ENCODE measurements at places on chromosomes 4 and X. TPM values are rescaled to one million over a fixed set of nuclear protein-coding genes. Genes with fewer than 3 reads are reported as not detected.

SLIT2 gene
- not detected for total RNA-seq

MAGED1 gene
- total RNA-seq: 23.3 TPM

PRSS12 gene
- total RNA-seq: not detected

COX7B2 gene
- not detected for total RNA-seq

GPC3 gene
- 0.44 TPM for total RNA-seq

NUDT11 gene
- total RNA-seq: 0.27 TPM

MRFAP1L1 gene
- 32.6 TPM for total RNA-seq

DNA sequence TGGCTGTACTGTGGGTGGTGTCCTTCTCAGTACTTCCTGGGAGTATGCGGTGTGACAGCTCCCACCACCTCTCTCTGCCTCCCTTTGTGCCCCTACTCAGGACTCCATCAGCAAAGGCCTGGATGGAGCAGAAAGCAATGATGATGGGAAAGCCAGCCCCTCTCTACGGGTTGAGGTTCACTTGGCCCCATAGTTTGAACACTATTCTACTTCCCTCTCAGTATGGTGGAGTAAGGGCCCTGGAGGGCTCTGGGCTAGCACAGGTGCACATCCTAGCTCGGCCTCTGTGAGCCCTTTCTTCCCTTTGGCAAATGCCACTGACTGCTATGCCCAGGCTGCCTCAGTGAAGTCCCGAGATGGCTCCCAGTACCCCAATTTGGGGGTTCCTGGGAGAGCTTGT, 31.0 kb downstream of the PRPS1 start:
- H3K36me3 ChIP-seq: peaks cover under 1% of the 10 kb centered on the region
- H3K27me3 ChIP-seq: no peaks in the 10 kb centered on the region
- no peak for DNase-seq
- no peak overlapping the region for H3K4me3 ChIP-seq
- H3K4me1 ChIP-seq: peaks cover 8% of the 10 kb centered on the region

DNA sequence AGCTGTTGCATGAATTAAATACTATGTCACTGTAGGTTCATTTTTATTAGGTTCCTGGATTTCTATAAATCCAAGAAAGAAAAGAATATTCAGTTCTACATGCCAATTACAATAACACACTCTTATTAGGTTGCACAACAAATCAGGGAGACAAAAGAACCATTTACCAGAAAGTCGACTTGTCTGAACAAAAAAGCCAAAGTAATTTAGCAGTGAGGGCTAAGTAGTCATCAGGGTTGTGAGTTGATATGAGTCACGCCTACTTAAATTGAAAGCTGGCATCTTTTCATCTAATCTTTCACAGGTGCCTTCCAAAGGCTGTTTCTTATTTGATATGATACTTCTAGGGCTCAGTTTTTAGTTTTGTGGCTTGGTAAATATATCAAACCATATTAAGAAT, 25.4 kb upstream of the GNRHR start:
- H3K27me3 ChIP-seq: no peaks in the 10 kb centered on the region
- H3K36me3 ChIP-seq: no peaks in the 10 kb centered on the region
- H3K4me3 ChIP-seq: no peak overlapping the region
- DNase-seq: no peak
- H3K4me1 ChIP-seq: no peaks in the 10 kb centered on the region
- no peak overlapping the region for H3K27ac ChIP-seq

DNA sequence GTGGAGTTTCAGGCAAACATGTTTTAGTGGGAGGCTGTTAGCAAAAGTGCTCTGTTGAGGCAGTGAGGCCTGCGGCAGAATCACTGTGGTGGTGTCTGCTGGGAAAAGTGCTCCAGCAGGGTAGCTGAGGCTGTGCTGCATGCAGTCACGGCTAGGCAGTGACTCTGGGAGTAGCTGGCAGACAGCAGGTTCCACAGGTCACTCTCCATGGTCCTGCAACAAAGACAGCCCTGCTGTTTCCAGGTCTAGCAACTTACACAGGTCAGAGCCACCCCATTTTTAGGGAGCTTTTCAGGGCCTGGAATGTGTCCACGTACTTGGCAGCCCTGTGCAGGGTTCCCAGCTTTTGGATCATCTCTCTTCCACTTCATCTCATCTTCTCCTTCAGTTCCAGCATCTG, 184.3 kb downstream of the NAA11 start:
- DNase-seq: no peak
- H3K36me3 ChIP-seq: no peaks in the 10 kb centered on the region
- H3K27ac ChIP-seq: no peak overlapping the region
- no peak overlapping the region for H3K4me3 ChIP-seq
- no peaks in the 10 kb centered on the region for H3K27me3 ChIP-seq
- no peaks in the 10 kb centered on the region for H3K4me1 ChIP-seq

GRCh38 chrX:1618689-1619088, 3.8 kb downstream of the ASMT start:
- no peaks in the 10 kb centered on the region for H3K36me3 ChIP-seq
- no peak overlapping the region for H3K27ac ChIP-seq
- H3K4me3 ChIP-seq: no peak overlapping the region
- DNase-seq: no peak
- no peaks in the 10 kb centered on the region for H3K27me3 ChIP-seq
- no peaks in the 10 kb centered on the region for H3K4me1 ChIP-seq

GRCh38 chrX:24079411-24079810, 24.7 kb downstream of the EIF2S3 start:
- no peak for DNase-seq
- H3K27me3 ChIP-seq: no peaks in the 10 kb centered on the region
- peaks cover 26% of the 10 kb centered on the region for H3K36me3 ChIP-seq
- H3K4me3 ChIP-seq: no peak overlapping the region
- H3K27ac ChIP-seq: no peak overlapping the region

DNA sequence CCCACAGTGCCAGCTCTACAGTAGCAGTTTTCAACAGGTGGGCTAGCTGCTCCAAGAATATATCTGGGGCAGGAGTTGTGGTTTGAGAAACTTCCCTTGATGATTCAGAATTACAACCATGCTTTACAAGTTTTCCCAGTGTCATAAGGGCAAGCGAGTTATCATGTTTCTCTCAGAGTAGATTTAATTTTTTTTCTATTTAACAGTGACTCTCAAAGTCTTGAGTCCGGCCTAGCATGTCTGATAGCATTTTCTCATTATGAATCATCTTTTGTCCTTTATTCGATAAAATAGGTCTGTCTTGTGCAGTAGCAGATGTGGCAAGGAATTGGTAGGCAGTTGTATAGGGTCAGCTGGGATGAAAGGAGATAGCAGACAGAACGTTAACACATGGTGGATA, 62.2 kb upstream of the SPANXD start:
- no peak overlapping the region for H3K4me3 ChIP-seq
- no peaks in the 10 kb centered on the region for H3K27me3 ChIP-seq
- DNase-seq: no peak
- H3K36me3 ChIP-seq: no peaks in the 10 kb centered on the region
- no peak overlapping the region for H3K27ac ChIP-seq

DNA sequence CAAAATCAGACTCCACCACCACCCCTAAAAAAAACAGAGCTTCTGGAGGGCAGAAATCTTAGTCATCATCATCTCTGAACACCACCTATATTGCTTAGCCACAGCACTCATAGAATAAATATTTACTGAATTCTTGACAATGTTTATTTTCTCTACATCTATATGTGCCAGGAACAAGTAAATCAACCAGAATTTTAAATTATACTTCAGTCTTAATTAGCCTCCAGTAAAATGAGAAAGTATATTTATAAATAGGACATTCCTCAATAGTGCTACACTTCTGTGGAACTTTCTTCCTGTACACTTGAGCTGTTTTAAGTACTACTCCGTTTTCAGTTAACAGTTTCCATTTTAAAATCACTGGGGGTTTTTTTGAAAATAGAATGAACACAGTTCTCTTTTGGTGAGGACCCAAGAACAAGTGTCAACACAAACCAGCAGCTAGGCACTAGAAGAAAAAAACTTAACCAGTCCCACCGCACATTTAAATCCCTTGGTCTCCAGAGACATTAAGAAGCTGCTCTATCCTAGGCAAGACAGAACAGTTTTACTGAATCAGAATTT, 25.5 kb downstream of the SMIM14 start:
- no peaks in the 10 kb centered on the region for H3K36me3 ChIP-seq
- no peaks in the 10 kb centered on the region for H3K27me3 ChIP-seq
- no peak overlapping the region for H3K27ac ChIP-seq
- no peaks in the 10 kb centered on the region for H3K4me1 ChIP-seq

DNA sequence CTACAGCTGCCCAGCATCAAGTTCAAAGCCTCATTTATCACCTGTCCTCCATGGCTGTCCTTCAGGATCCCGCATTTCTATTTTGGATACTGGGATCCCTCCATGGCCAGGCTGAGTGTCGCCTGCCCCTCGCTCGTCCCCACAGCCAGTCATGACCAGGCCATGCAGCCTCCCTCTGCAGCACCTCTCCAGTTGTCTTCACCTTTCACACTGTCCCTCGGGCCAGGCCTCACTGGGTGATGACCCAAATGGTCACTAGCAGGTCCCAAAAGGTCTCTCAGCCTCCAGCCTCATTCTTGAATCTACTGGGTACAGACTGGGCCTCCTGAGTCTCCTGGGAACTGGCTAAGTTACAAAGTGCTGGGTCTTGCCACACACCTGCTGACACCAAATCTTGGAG, 48.7 kb upstream of the HELT start:
- H3K4me1 ChIP-seq: no peaks in the 10 kb centered on the region
- H3K27ac ChIP-seq: no peak overlapping the region
- H3K27me3 ChIP-seq: no peaks in the 10 kb centered on the region
- no peaks in the 10 kb centered on the region for H3K36me3 ChIP-seq
- H3K4me3 ChIP-seq: no peak overlapping the region

DNA sequence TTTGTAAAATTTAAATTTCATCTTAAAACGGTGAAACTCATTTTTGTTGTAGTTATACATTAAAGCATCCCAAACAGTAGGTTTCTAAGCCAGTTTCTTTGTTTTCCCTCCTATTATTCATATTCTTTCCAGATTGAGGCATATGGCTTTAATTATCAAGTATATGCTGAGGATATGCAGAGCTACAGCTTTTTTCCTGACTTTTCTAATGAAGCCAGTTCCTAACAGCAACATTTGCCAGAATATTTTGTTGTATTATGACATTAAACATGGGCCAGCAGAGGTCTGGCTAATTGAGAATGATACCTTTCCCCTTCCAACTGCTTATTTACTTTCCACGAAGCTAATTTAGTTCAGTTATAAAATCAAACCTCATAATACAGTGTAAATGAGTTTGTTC, 75.3 kb downstream of the SLIT2 start:
- no peak for DNase-seq
- H3K27ac ChIP-seq: no peak overlapping the region
- H3K36me3 ChIP-seq: no peaks in the 10 kb centered on the region
- no peaks in the 10 kb centered on the region for H3K4me1 ChIP-seq
- H3K4me3 ChIP-seq: no peak overlapping the region

DNA sequence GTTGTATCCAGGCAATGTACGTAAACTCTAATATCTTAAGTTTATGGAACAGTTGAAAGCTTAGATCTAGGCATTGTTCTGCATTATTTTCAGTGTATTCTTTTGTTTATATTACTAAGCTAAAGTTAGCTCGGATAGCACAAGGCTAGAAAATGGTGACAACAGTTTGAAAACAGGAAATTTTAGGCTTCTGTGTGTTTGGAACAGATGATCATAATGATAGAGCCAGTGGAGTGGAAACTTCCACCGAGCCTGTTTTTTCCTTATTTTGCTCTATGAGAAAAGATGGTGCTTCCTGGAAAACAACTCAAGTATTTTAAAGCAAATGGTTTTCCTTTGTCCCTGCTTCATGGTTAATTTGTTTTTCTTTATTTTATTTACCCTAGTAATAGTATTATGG, 70.8 kb downstream of the GAB1 start:
- no peak for DNase-seq
- peaks cover 8% of the 10 kb centered on the region for H3K27me3 ChIP-seq
- H3K4me1 ChIP-seq: no peaks in the 10 kb centered on the region
- no peaks in the 10 kb centered on the region for H3K36me3 ChIP-seq

GRCh38 chrX:118975831-118976598, 1.6 kb downstream of the LONRF3 start:
- no peaks in the 10 kb centered on the region for H3K36me3 ChIP-seq
- H3K27me3 ChIP-seq: peaks cover 7% of the 10 kb centered on the region
- H3K4me3 ChIP-seq: peak overlapping the region; percentile 82
- DNase-seq: peak; percentile 45

- H3K36me3 ChIP-seq: no peaks in the 10 kb centered on the region
- no peak overlapping the region for H3K4me3 ChIP-seq
- no peaks in the 10 kb centered on the region for H3K27me3 ChIP-seq
Observed at GRCh38 chrX:97747346-97747745, 863.6 kb downstream of the RPA4 start.

DNA sequence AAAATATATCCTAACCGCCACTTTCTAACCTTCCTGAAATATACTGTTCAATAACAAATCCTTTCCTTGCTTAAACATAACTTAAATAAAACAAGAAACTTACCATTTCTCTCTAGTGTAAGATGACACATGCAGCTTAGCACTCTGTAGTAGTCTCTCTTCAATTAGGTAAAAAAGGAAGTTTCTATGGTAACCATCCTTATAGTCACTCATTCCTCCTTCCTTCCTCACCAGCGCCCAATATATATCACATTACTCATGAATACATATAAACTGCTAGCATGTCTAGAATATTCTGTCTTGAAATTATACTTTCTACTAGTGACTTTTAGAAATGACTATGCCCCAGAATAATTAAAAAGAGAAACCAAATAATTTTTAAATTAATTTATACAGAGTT, 112.2 kb downstream of the SNCA start:
- H3K4me3 ChIP-seq: no peak overlapping the region
- H3K27me3 ChIP-seq: peaks cover 2% of the 10 kb centered on the region
- H3K4me1 ChIP-seq: no peaks in the 10 kb centered on the region
- H3K27ac ChIP-seq: no peak overlapping the region

- no peak overlapping the region for H3K4me3 ChIP-seq
- H3K36me3 ChIP-seq: no peaks in the 10 kb centered on the region
- DNase-seq: no peak
Observed at GRCh38 chr4:30721185-30722091, 1.3 kb downstream of the PCDH7 start.

DNA sequence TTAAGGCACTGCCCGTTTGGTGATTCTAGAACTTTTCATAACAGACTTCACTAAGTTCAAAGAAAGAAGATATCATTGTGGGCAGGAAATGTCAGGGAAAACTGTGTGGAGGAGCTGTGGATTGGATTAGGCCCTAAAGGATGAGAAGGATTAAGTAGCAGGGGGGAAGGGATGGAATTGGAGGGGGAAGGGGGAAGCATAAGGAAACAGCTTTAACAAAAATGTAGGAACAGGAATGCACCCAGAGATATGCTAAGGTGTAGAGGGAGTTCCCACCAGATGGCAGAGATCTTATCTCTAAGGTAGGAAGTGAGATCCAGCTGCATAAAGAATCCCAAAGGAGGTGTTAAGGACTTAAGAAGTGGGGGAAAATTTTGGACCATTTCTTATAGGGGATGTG, 114.5 kb downstream of the LARP7 start:
- no peak overlapping the region for H3K4me3 ChIP-seq
- H3K27ac ChIP-seq: no peak overlapping the region

Data from CD4-positive, CD25-positive, alpha-beta regulatory T cell (primary cell).